Testis (tissue), 5 donors: ENCODE measurements at places on chromosomes 7 and 10.

DNA sequence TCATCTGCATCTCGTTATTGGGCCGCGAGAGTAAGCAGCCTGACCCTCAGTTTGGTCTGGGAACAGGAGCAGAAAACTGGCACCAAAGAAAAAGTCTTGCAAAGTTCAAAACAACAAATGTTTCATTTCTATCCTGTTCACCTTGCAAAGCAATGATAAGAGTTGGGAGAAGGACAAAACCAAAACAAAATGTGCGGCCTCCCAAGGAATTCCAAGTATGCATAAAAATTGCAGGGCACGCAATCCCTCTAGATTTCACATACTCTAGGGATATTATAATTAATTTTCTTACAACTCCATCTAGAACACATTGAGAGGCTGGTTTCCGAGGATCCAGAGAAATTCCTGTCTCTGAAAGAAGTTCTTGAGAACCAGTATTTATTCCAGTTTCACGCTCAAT is 20.1 kb downstream of the CHUK start:
- DNase-seq: no peak

DNA sequence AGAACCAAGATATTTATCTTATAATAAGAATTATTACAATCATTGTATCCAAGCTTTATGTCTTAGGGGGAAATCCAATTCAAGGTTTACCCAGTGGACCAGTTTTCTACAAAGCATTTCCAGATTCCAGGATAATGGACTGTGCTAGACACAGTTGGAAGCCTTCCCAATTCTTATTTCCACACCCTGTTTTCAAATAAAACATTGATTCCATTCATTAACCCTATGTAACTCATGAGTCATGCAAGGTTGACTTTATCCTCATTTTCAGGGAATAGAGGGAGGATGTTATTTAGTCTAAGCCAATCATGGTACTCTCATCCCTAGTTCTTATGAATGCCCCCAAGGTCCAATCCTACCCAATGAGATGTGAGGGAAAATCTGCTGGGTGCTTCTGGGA is 145.7 kb downstream of the RNLS start:
- no peak for DNase-seq

GRCh38 chr7:128259131-128260061 is 18.3 kb downstream of the LEP start:
- no peak for DNase-seq

GRCh38 chr7:158284121-158284520 is 303.5 kb downstream of the PTPRN2 start:
- no peak for DNase-seq

DNA sequence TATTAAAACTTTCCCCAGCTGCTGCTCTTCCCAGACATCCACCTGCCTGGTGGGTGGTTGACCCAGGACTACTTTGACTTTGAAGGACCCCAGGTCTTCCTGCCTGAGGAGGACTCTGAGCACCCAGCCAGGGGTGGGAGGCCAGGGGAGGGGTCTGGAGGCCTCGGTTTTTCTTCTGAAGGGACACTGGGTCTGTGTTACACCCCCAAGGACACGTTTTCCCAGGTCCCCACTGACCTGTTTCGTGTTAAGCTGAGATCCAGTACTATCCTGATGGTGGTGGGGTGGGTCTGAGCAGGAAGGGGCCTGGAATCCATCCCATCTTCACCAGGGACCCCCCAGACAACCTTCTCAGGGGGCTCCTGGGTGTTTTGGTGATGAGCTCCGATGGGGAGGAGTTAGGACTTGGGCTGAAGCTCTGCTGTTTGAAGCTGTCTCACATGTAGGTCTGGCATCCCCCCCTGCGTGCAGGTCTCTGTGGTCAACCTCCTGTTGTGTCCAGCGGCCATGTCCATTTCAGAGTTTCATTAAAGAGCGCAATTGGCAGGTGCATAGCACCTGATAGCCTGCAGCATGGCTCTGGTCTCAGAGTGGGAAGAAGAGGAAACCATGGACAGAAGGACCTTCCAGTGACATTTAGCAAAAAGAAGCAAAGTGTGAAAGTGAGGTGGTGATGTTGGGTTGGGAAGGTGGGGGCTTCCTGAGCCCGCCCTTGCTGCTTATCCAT is 3.5 kb downstream of the JAKMIP3 start:
- no peak for DNase-seq

- no peak for DNase-seq
Measured at GRCh38 chr7:93773446-93773845, 117.1 kb downstream of the TFPI2 start.

DNA sequence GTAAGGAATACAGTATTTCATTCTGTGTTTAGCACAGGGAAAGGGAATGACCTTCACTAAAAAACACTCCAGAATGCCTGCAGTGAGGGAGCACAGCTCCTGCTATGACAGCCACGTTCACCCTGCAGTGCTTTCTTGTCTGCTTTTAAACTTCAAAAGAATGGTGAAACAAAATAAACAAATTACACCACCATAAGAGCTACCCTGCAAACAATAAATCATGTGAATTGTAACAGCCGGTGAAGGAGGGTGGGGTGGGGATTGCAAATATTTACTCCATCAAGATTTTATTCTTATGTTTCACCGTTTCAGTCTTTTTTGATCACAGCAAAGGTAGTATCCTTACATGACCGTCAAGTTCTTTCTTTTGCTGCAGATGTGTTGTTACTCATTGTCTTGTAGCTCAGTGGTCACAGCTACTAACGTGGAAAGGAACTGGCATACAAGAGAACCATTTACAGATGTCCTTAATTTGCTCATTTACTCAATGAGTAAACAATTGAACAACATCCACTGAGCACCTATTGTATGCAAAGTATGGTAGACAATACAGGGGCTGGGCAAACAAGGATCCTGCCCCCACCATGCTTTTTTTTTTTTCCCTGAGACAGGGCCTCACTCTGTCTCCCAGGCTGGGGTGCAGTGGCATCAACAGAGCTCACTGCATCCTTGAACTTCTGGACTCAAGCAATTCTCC is 4.1 kb upstream of the CHN2 start:
- no peak for DNase-seq

GRCh38 chr10:99784016-99784726 is 1.7 kb downstream of the ABCC2 start:
- DNase-seq: no peak

DNA sequence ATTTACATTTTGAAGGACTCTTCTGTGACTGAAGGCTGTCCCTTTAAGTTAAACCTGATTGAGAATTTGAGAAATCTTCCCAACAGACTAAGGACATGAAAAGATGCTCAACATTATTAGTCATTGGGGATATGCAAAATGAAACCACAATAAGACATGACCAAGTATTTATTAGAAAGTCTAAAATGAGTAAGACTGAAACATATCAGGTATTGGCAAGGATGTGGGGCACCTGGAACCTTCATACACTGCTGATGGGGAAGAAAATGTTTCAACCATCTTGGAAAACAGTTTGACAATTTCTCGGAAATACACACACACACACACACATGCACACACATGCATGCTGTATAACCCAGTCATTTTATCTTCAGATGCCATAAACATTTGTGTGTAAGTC is 132.1 kb upstream of the CDK6 start:
- DNase-seq: no peak

DNA sequence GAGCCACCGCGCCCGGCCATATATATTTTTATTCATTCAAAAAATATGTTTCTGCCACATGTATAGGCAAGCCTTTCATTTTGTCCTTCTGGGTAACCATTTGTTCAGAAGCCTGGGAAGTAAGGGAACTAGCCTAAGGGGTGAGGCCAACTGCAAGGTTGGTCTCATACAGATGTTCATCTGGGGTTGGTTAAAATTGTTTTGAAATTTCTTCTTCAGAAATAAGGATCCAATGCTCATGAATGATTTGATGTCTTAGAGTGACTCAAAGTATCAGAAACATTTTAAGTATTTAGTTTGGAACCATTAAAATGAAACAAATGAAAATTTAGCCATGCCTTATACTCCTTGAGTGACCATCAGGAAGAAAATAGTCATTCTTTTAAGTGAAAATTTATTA is 397.2 kb downstream of the SUGCT start:
- DNase-seq: no peak
